ENCODE measurements at places on chromosomes 2 and 18.

- DNase-seq, result no peak
Measured at GRCh38 chr2:26455670-26456439, 22.1 kb downstream of the OTOF start.

DNA sequence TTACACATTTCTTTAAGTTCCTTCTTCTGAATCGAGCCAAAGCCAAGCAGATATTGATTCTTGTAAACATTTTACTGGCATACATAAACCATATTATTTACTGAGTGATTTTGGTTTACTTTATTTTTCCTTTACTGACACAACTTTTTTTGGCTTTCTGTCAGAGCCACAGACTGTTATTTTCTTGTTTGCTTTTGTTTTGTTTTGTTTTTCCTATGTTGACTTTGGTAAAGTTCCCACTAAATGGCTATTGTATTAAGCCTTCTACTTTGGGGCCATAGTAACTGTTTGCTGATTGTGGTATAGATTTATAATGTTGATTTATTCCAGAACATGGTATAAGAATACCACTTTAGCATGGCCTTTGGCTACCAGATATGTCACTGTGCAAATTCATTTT lies 419.4 kb downstream of the DCDC2C start:
- no peak for DNase-seq

GRCh38 chr2:226583715-226584114 lies 215.9 kb downstream of the IRS1 start:
- no peak for DNase-seq

DNA sequence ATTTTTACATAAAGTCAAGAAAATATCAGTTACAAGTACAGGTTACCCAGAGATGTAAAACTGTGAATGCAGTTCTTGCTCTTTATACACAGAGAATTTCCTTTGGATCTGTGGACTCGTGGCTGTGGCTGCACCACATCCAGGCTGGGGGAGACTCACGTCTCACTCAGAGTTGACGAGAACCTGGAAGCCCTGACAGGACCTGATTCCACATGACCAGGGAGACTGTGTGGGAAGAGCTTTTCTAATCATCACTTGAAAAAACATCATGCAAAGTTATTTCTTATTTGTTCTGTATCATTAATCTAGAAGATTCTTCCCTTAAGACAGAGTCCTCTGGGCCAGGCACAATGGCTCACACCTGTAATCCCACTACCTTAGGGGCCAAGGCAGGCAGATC lies 1159.0 kb downstream of the RPIA start:
- no peak for DNase-seq

GRCh38 chr2:207405150-207405549 lies 124.6 kb upstream of the CREB1 start:
- DNase-seq, result no peak

DNA sequence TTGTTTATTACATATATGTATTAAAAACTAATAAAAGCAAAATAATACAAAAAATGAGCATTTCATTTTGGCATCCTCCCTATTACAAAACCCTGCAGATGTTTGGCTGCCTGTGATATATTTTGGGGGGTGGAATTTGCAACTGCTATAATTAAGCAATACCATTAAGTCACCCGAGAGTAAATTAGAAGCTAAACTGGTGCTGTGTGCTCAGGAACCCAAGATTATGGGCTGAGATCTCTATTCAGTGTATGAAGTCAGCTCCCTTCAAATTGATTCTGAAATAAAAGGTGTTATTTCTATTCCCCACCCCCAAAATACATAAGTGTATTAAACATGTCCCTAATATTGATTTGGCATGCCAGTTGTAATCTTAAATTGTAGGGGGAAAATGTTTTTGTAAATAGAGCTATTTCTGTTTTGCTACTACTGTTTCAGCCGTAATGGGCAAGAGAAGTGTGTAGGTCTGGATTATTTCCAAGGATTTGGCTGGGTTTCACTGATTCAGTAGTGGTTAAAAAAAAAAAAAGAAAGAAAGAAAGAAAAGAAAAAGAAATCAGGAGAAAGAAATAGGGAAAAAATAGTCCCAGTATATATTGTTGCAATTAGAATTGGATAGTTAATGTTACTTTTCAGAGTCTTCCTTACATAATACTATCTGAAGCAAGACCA lies 110.9 kb downstream of the SS18 start:
- DNase-seq, result no peak

- no peak for DNase-seq
Measured at GRCh38 chr2:170505631-170506275, 209.4 kb upstream of the SP5 start.

DNA sequence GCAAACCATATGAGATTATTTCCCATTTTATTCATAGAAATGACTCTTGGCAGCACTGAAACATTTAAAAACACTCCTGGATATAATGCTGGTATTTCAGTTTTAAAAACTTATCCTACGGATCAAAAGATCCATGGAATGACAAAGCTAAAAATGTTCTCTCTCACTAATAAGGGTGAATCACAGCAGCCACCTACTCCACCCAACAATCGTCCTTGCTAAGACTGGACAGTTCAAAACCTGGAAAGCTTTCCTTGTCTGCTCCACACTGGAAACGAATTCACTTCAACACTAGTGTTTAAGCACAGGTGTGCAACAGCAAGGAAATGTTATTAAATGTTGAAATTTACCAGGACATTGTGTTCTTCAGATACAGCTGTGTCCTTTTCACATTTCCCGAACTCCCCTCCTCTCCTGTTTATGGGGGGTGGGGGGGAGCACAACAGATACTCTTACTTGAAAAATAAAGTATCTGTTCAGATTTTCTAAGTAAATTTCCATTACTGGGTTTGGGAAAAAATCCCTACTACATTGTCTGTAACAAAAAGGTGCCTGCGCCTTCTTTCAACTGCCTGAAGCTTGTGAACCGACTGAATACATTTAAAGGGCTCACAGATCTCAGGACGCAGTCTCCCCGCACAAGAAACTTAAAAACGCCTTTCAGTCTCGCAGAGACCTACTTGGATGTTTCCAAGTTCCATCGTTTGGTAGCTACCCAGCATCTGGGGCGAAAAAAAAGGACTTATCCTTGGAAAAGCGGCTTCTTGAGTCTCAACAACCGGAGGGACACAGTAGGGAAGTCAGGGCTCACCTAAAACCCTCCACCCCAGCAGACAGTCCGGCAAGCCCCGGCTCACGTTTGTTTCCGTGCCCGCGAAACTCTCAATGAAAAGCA lies 1.3 kb downstream of the YWHAQ start:
- DNase-seq, result no peak

DNA sequence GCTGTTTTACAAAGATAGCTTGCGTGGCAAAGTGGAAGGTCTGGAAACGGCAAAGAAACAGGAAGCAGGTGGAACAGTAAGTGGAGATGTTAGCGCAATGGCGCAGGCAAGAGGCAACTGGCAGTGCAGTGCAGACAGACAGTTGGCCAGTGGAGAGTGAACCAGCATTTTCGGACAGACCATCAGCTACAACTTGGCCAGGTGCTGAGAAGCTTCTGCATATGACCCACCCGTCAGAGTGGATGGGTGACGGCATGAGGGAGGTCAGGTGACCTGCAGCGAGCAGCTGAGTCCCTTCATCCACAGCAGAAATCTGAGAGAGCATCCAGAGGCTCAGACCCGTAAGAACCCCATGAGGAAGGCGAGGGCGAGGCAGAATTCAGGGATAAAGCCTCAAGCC lies 33.8 kb downstream of the NPC1 start:
- no peak for DNase-seq

DNA sequence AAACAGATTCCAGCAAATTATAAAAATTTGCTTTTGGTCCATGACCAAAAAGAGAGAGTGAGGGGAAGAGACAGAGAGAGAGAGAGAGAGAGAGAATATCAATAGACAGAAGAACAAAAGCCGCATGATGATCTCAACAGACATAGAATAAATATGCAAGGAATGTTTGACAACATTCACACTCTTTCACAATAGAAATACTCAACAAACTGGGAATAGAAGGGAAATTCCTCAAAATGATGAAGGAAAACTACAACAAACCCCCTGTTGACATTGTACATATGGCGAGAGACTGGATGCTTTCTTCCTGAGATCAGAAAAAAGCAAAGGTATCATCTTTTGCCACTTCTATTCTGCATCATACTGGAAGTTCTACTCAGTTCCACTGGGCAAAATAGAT lies 309.7 kb downstream of the RAD51AP2 start:
- DNase-seq, result no peak

- no peak for DNase-seq
Measured at GRCh38 chr2:174122185-174122584, 126.1 kb downstream of the OLA1 start.

DNA sequence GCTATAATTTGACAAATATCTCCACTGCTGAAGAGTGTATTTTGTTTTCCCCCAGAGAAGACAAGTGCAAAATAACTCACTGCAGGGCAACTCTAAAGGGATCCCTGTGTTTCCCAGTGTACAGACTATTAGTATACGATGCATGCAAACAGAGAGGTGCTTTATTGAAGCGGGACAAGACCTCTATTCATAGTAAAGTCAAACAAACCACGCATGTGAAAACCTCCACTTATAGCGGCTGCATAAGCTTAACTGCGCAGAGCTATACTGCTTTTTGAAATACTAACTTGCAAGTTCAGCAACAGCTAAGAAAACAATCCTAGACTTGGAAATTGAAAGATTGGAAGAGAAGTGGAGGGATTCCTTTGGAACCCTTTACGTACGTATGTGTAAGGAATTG lies 15.6 kb downstream of the RNF144A start:
- DNase-seq, result no peak

DNA sequence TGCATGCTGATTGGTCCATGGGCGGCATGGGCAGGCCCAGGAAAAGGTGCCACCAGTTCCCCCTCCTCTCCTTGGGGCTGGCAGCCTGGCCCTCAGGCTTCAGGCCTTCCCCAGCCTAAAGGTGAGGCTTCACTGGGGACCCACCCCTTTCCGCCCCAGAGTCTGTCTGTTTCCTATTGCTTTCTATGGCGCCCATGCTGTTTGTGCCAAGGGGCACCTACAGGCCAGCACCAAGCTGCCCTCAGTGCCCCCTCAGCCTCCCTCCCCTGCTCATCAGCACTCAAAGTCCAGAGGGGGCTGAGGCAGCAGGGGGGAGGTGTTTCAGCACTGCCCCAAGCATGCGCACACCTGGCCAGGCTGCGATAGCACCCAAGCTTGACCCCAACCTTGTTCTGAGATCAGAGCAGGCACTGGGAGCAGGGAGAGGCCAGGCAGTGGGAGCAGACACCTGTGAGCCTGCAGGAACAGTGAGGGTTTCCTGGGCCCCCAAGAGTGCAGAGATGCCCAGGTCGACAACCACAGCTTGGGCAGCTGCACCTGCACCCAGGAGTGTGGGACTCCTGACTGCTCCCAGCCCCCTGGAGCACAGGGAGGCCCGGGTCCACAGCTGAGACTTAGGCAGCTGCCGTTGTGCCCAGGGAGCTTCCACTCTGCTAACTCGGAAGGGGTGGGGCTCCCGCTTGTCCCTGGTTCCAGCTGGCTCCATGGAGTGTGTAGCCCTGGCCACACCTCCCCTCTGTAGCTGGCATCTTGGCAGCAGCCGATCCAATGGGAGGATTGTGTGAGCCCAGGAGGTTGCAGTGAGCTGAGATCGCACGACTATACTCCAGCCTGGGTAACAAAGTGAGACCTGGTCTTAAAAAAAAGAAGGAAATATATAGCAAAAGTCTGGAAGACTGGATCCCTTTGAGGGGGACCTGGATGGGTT lies 69.1 kb downstream of the NCAPH start:
- no peak for DNase-seq

All from stimulated activated CD4-positive, alpha-beta T cell treated with anti-CD3 and anti-CD28 coated beads, Interleukin-15, amount 100 ng/mL, for 1 hour (primary cell).